ENCODE measurements at places on chromosomes 13 and 19.

- DNase-seq, result no peak
Measured at GRCh38 chr13:34017231-34017630, 199.3 kb downstream of the RFC3 start.

DNA sequence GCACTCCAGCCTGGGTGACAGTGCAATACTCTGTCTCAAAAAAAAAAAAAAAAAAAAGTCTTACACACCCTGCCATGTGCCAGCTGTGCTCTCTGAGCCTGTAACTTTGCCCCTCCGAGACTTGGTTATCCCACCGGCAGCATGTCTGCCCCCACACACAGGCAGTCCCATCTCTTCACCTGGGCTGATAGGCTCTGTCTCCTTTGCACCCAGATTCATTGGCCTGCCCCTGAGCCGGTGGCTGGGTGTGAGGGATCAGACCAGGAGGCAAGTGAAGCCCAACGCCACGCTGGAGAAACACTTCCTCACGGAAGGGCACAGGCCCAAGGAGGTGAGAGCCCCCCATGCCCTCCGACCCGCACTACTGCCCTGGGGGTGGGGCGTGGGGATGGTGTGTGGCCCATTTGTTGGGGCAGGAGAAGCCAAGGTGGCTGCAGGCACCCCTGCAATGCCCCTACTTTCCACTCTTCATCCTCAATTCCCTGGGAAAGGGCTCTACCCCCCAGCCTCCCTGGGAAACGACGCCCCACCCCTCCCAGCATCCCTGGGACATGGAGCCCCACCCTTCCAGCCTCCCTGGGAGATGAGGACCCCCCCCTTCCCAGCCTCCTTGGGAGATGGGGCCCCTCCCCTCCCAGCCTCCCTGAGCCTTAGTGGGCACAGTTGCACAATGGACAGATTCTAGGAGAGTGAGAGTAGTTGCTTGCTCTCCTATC lies 45.3 kb downstream of the CERS4 start:
- no peak for DNase-seq

- DNase-seq, result no peak
Measured at GRCh38 chr13:90760639-90761038, 586.8 kb upstream of the MIR17HG start.

GRCh38 chr19:5466072-5466471 lies 10.9 kb downstream of the ZNRF4 start:
- DNase-seq, result no peak

DNA sequence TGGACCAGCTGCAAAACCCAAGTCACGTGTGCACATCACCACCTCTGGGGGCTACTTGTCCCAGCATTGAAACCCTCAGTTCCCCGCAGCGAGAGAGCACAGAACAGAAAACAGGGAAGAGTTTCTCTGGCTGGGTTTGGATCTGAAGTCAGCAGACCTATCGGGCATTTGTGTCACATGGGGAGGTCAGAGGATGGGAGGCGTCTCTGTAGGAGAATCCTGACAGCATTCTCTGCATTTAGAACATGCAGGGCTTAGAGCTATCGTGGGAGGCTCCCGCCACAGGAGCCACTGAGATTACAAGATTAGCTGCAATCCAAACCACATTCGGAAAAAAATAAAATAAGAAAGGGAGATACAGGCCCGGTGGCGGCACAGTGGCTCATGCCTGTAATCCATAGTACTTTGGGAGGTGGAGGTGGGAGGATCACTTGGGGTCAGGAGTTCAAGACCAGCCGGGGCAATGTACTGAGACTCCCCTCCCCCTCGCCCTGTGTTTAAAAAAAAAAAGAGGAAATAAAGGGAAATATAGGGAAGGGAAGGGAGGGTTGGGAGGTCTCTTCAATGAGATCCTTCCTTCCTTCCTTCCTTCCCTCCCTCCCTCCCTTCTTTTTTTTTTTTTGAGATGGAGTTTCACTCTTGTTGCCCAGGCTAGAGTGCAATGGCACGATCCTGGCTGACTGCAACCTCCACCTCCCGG lies 2.9 kb upstream of the TLE6 start:
- no peak for DNase-seq
